ENCODE measurements at places on chromosomes 11 and 22.

DNA sequence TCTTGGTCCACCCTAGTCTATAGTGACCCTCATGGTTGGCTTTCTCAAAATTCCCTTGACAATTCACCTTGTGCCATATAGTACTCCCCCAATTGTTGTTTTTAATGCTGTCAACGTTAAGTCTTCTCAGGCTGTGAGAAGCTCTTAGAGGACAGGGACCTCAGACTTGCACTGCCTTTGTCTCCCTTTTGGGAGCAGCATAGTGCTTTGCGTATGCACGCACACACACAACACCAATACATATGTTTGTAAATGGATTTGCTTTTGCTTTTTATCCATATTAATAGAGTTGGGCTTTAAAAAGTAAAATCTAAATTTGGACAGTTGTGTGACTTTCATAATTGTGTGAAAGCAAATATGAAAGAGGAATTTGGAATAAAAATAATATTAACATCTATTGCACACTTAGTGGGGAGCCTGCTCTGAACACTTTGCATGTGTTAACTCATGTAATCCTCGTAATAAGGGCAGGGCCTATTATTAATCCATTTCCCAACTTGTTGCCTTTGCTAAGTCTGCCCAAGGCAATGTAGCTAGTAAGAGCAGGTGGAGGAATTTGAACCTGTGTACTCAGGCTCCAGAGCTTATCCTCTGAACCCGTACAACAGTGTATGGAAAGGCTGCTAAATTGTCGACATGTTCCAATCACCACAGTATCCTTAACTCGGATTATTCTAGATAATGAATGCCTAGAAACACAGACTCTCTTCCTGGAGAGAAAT lies 257.7 kb upstream of the NARS2 start:
- DNase-seq, result no peak

GRCh38 chr11:119188067-119188466 lies 2.8 kb downstream of the NHERF4 start:
- no peak for DNase-seq

- DNase-seq, result peak; percentile 27
These were observed 122.1 kb downstream of the CSNK2A3 start for GRCh38 chr11:11230802-11231562.

DNA sequence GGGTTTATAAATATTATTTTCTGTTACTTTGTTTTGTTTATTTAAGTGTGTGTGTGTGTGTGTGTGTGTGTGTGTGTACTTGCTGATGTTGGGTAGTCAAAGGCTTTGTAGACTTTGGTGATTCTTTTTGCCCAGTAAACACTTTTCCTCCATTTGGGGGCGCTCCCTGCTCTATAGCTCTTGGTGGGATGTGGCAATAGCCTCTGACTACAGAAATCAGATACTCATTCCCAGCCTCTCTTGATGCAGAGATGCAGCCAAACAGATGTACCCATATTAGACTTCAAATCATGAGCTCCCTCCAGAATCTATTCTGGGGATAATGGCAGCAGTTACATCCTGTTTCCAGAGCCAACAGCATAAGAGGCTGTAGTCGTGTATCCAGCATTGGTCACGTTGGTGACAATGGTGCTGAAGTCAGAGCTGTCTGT lies 33.4 kb upstream of the APOL5 start:
- DNase-seq, result peak; percentile 7

GRCh38 chr22:20011993-20012740 lies 4.5 kb downstream of the ARVCF start:
- DNase-seq, result no peak

DNA sequence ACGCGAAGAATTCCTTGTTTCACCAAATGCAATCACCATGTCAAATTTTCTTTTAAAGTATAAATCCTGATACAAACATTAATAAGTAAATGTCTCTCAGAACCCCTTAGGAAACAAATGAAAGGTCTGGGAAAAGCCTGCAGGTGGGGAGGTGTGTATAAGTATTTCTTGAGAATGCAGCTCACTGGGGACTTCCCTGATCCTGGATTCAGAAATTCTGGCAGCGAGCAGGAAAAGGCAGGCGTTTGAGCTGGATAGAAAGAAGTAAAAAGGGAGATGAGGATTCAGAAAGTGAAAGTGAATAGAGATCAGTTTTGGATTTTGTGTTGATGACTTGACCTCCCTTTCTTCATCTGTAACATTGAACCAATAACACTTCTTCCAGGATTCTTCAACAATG lies 68.3 kb upstream of the CTSC start:
- no peak for DNase-seq

GRCh38 chr22:37462436-37462835 lies 23.7 kb downstream of the MFNG start:
- no peak for DNase-seq

- DNase-seq, result no peak
These were observed 25.0 kb upstream of the NTM start for GRCh38 chr11:131345406-131345805.

GRCh38 chr11:10309163-10310093 lies 4.6 kb downstream of the ADM start:
- no peak for DNase-seq

DNA sequence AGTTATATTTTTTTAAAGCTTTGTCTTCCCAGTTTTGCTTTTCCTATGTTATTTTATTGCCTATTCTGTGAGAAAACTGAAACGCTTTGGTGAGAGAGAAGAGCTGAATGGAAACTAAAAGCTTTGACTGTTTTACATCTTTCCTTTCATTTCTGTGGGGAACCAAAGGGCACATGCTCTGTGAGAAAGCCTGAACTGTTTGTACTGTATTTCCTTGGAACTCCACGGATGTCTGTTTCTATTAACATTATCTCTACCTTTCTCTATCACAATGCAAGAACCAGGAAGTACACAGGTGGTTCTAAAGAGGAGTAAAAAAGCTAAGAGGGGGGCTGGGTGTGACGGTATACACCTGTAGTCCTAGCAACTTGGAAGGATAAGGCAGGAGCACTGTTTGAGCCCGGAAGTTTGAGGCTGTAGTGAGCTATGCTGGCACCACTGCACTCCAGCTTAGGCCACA lies 43.8 kb downstream of the CELF1 start:
- DNase-seq, result no peak

DNA sequence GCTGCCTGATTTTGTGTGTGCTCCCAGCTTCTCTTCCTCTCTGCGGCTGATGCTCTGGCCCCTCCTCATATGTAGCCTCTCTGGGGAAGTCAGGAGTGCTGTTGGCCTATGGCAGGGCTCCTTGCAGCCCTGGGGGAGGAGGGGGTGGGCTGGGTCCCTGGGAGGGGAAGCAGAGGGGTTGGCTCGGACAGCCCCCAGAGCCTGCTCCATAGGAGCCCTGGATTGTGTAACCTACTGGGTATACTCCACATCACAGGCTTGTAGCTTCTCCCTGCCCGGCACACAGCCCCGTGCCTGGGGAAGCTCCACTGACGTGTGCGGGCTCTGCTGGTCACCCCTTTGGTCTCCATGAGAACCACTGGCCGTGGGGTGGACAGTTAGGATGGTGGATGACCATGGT lies 113.8 kb downstream of the ST3GAL4 start:
- no peak for DNase-seq

- DNase-seq, result no peak
These were observed 26.5 kb downstream of the PGA5 start for GRCh38 chr11:61267437-61267841.

DNA sequence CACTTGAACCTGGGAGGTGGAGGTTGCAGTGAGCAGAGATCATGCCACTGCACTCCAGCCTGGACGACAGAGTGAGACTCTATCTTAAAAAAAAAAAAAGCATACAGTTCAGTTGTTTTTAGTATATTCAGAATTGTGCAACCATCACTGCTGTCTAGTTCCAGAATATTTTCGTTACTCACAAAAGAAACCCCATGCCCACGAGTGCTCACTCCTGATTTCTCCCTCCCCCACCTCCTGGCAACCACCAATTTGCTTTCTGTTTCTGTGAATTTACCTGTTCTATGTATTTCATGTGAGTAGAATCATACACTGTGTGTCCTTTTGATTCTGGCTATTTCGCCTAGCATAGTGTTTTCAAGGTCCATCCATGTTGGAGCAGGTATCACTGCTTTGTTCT lies 24.8 kb downstream of the PTPRJ start:
- no peak for DNase-seq

Data from NCI-H526 (cell line).